Mesendoderm (in vitro differentiated cells): ENCODE measurements at places on chromosomes 2 and 18.

GRCh38 chr2:32723467-32724079, 95.7 kb downstream of the TTC27 start:
- no peak overlapping the region for H3K27ac ChIP-seq
- H3K4me3 ChIP-seq = no peak overlapping the region
- H3K27me3 ChIP-seq = no peaks in the 10 kb centered on the region
- H3K4me1 ChIP-seq = no peaks in the 10 kb centered on the region

- peak; percentile 85 for DNase-seq
- no peak overlapping the region for H3K4me3 ChIP-seq
- H3K27ac ChIP-seq = peak overlapping the region; percentile 63
- no peaks in the 10 kb centered on the region for H3K27me3 ChIP-seq
Measured at GRCh38 chr2:197873293-197873701, 68.9 kb downstream of the PLCL1 start.

DNA sequence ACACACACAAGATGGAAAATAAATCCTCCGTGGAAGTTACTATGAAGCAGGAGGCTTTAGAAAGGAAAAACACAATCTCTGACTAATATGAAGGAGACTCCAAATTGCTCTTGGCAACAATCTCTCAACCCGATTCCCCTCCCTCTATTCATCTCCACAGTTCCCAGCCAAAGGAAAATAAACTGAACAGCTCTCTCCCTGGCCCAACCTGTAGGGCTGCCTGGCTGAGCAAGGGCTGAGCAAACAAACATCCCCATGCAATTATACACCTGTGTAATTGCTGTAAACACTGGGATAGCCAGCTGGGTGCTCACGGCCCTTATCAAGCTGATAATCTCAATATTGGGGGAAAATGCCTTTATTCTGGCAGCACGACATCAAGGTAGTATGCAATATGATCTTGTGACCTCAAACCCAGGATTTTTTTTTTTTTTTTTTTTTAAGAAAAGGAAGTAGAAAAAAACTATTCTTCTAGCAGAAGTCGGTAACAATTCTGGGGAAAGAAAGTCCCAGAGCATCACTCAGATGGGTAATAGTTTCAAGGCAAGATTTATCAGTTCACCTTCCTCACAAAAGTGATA, 203.3 kb upstream of the SMAD2 start:
- no peaks in the 10 kb centered on the region for H3K36me3 ChIP-seq
- no peak overlapping the region for H3K27ac ChIP-seq

GRCh38 chr2:17318013-17318412, 200.2 kb downstream of the RAD51AP2 start:
- no peaks in the 10 kb centered on the region for H3K27me3 ChIP-seq
- H3K36me3 ChIP-seq = no peaks in the 10 kb centered on the region
- no peaks in the 10 kb centered on the region for H3K4me1 ChIP-seq
